ENCODE measurements at places on chromosomes 5 and 9.
A peak's percentile ranks its signal among the peaks of the same experiment; 100 is the strongest.

GRCh38 chr5:164187785-164188184 is 682.4 kb downstream of the MAT2B start:
- no peak for DNase-seq

DNA sequence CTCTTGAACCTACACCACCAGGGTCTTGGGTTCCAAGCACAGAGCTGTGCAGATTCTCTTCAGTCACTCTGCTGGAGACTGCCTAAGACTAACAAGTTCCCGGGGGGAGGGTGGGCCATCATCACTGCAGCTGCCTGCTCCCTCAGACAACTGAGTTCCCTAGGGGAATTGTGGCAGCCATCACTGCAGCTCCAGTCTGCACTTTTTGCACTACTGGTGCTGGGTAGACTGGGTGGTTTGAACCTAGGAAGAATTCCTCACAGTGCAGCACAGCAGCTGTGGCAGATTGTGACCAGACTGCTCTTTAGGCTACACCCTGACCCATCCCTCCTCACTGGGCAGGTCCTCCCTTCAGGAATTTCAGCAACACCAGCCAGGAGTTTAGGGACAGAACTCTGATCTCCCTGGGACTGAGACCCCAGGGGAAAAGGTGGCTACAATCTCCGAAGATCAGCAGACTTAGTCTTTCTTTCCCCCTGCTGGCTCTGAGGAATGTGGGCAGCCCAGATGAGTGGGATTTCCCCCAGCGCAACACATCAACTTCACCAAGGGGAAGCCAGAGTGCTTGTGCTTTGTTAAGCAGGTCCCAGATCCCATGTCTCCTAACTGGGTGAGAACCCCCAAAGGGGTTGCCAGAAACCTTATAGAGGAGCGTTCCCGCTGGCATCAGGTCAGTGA is 30.9 kb upstream of the RGMB start:
- no peak for DNase-seq

DNA sequence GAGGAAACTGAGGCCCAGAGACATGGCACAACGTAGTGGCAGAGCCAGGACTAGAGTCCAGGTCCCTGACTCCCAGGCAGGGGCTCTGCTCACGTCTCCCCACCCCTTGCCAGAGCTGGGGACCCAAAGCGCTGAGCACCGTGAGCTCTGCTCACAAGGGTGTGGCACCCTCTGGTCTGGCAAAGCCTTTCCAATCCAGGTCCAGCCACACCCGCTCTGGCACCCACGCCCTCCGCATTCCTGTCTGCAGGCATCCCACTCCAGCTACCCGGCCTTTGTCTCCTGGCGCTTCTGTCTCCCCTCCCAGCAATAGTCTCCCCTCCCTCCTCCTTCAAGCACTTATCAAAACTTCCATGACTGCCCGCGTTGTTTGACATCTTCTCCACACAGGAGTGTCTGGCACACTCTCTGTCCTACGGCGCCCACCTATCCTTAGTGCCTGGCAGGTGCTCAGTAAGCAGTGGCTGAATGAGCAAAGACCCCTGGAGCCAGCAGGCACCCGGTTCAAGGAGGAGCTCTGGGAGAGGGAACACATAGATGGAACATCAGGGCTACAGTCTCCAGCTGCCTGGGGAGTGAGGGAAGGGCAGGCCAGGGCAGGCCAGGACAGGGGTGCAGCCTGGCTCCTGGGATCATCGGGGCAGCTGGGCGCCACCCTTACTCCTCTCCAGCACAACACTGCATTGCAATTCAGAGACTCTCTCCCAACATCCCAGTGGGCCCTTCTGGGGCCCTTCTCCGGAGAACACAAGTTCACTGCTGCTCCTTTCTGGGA is 12.0 kb downstream of the HIGD2A start:
- no peak for DNase-seq

- peak; percentile 61 for DNase-seq
Observed at GRCh38 chr5:76818844-76819831, at the start of gene F2RL1. Gene F2RL1 (plus strand): TSS chr5:76819030. CDS start chr5:76819183, 153 bp downstream.

GRCh38 chr5:11851965-11852716 is 52.1 kb downstream of the CTNND2 start:
- no peak for DNase-seq
